Stimulated activated CD4-positive, alpha-beta T cell treated with anti-CD3 and anti-CD28 coated beads, Interleukin-1b, Interleukin-23, amount 100 ng/mL, for 1 hour (primary cell): ENCODE measurements at places on chromosomes 11 and 22.

GRCh38 chr11:131658952-131659351, 288.5 kb downstream of the NTM start:
- DNase-seq: no peak

GRCh38 chr22:28958611-28959010, 75.2 kb downstream of the ZNRF3 start:
- no peak for DNase-seq

DNA sequence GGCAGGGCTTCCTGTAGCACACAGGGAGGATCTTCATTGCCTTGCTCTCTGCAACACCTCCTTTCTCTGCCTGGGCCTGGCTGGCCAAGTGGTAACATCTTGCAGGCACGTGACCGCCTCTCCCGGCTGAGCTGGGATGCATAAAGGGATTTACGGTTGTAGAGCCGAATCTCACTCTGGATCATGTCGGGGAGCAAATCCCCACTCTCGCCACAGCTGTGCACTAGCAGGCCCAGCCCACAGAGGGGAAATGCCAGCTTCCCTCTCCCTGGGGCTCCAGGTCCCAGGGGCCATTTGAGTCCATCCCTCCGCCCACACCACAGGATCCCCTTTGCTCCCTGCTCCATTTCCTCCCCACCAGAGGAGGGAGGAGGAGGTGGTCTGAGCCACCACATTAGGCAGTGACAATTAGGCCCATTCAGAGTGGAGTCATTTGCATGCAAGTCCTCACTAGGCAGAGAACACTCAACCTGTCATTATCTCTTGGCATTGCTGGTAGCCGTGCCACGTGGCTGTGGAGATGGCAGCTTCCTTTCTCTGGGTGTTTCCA, 196.7 kb downstream of the DSCAML1 start:
- no peak for DNase-seq

DNA sequence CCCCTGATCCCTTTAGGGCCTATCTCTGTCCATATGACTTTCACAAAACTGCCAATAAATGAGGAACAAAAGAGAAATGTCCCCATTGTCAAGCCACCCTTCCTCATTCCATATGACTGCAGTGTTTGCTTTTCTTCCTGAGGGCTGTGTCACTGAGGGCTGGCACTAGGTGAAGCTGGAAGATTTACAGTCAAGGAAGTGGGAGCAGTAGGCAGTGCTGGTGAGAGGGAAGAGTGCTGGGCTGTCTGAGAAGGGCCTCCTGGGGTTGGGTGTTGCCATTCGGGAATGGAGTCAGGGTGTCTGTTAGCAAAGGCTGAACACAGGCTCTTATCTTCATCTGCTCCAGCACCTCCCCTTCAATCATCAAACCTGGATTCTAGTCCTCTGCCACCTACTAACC, 30.9 kb downstream of the INSC start:
- DNase-seq: no peak

GRCh38 chr11:8062781-8063257, 18.2 kb upstream of the TUB start:
- DNase-seq: no peak

GRCh38 chr11:122306831-122307391, 190.9 kb upstream of the BLID start:
- no peak for DNase-seq

DNA sequence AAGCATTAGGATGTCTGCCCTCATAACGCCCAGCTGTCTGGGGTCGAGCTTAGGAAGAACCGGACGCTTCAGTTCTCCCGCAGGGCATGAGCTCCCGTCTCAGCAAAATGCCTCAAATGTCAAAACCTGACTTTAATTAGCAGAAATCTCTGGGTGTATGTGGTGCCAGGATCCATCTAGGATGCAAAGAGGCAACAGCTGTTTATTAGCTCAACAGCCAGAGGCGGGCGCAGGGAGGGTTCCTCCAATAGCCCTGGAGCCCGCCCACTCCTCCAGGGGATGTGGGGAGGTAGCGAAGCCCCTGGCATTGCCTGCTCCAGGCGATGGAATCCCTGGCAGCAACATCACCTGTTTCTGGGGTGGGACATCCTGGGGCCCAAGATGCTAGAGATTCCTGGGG, 39.4 kb upstream of the RTL6 start:
- DNase-seq: no peak

DNA sequence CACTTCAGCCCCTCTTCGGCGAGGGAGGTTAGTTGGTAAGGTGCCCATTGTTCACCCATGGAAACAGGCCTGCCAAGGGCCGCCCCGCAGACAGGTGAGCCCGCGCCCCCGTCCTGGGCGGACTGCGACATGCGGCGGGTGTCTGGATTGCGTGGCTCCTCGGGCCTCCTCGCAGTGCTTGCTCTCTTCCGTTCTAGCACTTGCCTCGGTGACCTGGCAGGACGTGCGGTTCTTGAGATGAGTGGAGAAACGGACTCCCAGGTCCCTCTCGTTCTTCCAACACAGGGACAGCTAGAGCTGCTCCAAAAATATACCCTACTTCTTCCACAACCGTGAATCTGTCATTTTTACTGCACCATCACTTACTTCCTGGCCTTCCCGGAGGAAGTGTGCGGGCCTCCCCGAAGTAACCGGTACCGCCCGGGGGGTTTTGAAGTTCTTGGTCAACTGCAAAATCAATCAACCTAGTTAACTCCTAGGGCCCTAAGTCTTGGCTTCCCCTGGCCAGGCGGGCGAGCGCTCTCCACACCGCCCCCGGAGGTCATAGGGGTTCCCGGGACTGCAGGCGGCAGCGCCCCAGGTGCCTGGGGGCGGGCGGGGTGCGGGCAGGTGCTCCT, 745 bp upstream of the ZBTB44 start:
- DNase-seq: peak; percentile 7

- DNase-seq: peak; percentile 32
Observed at GRCh38 chr11:4072668-4073285, 21.8 kb upstream of the RRM1 start.

- no peak for DNase-seq
Observed at GRCh38 chr11:31808721-31809540, 2.2 kb downstream of the PAX6 start.

DNA sequence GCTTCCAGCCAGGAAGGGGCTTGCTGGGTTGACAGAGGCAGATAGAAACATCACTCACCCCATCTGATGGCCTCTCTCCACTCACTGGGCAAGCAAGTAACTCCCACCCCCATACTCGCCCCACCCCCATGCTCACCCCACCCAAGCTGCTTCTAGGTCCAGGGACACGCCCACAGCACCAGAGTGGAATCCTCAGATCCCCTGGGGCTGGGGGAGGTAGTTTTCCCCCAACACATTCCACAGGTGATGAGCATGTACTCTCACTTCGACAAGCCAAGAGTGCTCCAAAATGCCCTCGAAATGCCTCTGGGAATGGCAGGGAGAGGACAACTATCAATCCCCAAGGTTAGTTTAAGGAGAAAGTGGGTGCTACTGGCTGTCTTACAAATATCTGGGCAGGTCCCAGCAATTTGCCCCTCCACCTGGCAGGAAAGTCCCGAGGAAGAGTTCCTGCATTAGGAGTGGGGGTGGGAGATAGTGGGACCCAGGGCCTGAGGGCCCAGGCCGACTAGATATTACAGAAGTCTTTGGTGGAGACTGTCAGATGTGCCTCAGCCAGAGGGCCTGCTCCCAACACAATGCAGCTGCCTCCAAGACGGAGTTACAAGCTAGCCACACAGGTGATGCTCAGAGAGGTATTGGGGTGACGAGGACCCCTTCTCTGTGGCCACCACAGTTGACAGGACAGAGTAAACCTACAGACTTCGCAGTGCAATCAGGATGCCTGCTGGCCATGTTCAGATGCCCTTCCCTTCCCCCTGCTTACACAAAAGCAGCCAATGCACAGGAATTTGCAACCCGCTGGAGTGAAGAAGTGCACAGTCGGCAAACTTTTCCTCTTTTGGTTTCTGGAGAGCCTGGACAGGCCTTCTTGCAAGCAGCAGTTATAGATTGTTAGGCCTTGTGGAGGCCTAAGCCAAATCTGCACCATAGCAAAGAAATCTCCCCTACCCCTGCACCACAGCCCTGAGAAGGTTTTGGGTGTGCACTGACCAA, 2.9 kb upstream of the LMO1 start:
- no peak for DNase-seq

- no peak for DNase-seq
Observed at GRCh38 chr11:20038972-20039371, 121.3 kb downstream of the DBX1 start.

GRCh38 chr22:28977481-28977971, 84.1 kb downstream of the C22orf31 start:
- DNase-seq: no peak

DNA sequence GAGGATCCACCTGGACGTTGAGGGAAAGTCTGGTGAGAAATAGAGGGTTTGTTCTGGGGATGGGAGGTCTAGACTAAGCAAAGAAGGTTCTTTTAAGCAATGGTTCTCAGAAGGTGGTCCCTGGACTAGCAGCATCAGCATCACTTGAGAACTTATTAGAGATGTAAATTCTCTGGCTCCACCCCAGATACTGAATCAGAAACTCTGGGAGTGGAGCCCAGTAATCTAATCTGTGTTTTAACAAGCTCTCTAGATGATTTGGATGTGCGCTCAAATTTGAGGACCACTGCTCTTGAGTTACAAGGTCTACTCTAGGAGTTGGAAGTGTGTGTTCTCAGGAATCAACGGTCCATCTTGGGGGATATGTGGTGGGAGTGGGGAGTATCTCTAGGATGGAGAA, 3.3 kb upstream of the ABCG4 start:
- DNase-seq: no peak

- DNase-seq: no peak
Observed at GRCh38 chr11:87754685-87755084, 420.6 kb downstream of the RAB38 start.

GRCh38 chr11:69137151-69137844, 18.4 kb upstream of the SMIM38 start:
- DNase-seq: no peak
